HFFc6 (cell line): ENCODE measurements at places on chromosomes 5 and 9. TPM values are rescaled to one million over a fixed set of nuclear protein-coding genes. Genes with fewer than 3 reads are reported as not detected.

Gene TRAF1
- 0.73 and 0.91 TPM in 2 replicates for total RNA-seq

GRCh38 chr5:150213530-150213929 lies 23.7 kb downstream of the SLC6A7 start:
- DNase-seq = no peak
- H3K4me3 ChIP-seq = no peak overlapping the region

GRCh38 chr9:109411069-109411761 lies 86.9 kb downstream of the PTPN3 start:
- no peaks in the 10 kb centered on the region for H3K4me1 ChIP-seq
- no peak for DNase-seq
- H3K36me3 ChIP-seq = no peaks in the 10 kb centered on the region
- H3K27me3 ChIP-seq = peaks cover 14% of the 10 kb centered on the region

Gene DOCK2
- total RNA-seq = 3.4 to 4.9 TPM (median 4.7 TPM) in 3 replicates

Gene SHOC1
- total RNA-seq = not detected in 3 replicates

GRCh38 chr5:37055383-37055990 lies 178.9 kb downstream of the NIPBL start:
- no peaks in the 10 kb centered on the region for H3K4me1 ChIP-seq
- H3K36me3 ChIP-seq = peaks cover 30% of the 10 kb centered on the region
- no peak overlapping the region for H3K27ac ChIP-seq
- no peak for DNase-seq
- no peaks in the 10 kb centered on the region; the same call in 1 of the 2 replicates for H3K27me3 ChIP-seq
